Stimulated activated CD4-positive, alpha-beta T cell treated with anti-CD3 and anti-CD28 coated beads, Interleukin-15, amount 100 ng/mL, for 1 hour (primary cell): ENCODE measurements at places on chromosomes 7 and 10.

DNA sequence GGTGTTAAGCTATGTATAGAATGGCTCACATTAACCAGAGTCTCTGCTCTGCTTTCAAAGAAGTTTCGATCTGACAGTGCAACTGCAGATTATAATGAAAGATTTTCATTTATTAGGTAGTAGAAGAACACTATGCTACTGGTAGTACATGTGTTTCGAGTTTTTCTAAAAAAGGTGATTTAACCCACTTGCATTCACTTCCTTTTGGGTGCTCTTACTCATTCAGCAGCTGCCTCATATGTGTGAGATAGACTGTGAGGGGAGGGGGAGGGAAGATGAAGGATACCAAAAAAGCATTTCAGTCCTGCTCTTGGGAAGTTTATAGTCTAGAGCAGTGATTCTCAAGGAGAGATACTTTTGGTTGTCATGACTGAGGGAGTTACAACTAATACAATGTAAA, 20.4 kb downstream of the PLEKHA8 start:
- DNase-seq, result no peak

GRCh38 chr7:134750083-134751062, 29.1 kb upstream of the CALD1 start:
- peak; percentile 10 for DNase-seq

- DNase-seq, result no peak
These were observed 6.3 kb downstream of the TMEM60 start for GRCh38 chr7:77791956-77792355.

DNA sequence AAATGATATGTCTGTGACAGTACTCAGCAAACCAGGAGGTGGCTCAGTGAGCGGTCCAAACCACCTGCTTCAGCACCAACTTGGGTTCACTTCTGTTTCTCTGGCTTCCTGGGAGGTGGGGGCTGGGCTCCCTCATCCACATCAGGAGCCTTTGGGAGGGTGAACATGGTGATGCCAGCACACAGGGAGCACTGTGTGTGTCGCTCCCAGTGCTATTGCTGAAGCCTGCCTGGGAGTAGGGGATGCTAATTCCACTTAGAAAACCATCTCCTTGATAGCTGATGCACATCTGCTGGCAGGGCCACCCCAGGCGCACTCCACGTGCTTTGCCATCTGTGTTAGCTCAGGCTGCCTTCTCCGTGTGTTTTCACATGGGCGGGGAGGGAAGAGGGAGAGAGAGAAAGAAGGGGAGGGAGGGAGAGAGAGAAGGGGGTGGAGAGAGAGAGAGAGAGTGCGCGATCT, 58.0 kb downstream of the RAMP3 start:
- no peak for DNase-seq

GRCh38 chr7:102208826-102209225, 77.8 kb upstream of the SH2B2 start:
- no peak for DNase-seq

- DNase-seq, result no peak
These were observed 64.5 kb upstream of the GDF10 start for GRCh38 chr10:47235484-47235883.

GRCh38 chr7:17952387-17952786, 12.1 kb upstream of the SNX13 start:
- no peak for DNase-seq

DNA sequence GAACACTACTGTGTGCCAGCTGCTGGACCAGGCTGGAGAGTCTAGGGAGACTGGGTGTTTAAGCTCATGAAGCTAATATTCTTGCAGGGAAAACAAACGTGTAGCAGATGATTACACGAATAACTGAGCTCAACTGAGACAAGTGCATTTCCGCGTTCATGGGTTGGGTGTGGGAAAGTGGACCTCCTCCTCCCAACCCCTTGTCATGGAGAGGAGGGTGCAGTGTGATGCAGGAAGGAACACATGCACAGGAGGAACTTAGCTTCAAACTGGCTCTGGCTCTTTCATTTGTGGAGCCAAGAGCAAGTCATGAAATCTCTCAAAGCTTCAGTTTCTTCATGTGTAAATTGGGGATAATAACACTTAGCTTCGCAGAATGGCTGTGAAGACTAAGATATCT, 204.3 kb downstream of the ARHGAP12 start:
- DNase-seq, result no peak

GRCh38 chr7:148264933-148265557, 325.5 kb upstream of the C7orf33 start:
- no peak for DNase-seq

GRCh38 chr10:90849956-90850749, 7.7 kb downstream of the HTR7 start:
- DNase-seq, result no peak

DNA sequence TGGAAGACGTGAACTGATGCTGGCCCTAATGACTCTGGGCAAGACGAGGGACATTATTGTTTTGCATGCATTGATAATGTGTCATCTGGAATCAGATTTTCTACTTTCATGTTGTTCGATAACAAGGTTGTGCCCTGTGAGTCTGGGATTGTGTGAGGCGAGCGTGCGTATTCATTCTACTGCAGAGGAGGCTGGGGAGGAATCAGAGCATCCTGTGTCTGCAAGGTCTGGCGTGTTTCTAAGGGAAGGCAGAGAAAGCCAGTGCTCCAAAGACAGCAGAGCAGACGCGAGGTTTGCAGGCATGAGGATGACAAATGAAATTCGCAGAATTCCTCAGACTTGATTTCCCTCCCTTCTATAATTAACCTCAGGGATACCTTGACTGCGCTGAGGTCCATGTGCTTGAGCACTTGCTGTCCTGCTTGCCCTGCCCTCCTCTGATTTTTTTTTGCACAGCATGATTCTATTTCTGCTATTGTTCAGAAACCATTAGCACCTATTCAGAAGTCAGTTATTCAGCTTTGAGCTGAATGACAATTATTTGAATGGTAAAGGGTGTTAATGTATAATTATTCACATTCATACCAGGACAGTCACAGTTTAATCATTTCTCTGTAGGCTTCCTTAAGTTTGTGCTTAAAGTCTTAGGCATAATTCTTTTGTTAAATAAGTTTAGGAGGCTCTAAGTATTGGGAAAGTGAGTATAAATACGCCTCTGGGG, 233.6 kb downstream of the EBF3 start:
- DNase-seq, result no peak

DNA sequence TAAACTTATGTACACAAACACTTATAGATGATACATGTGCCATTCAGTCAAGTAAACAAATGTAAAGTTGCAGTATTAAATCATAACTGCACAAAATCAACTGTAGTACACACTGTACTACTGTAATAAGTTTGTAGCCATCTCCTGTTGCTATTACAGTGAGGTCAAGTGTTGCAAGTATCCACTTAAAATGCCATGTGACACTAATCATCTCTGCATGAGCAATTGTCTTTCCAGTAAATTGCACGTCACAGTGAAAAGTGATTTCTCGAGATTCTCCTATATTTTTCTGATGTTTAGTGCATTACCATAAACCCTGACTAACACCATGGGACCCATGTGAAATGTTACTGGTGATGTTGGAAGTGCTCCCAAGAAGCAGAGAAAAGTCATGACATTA, 293.3 kb upstream of the SP4 start:
- no peak for DNase-seq

DNA sequence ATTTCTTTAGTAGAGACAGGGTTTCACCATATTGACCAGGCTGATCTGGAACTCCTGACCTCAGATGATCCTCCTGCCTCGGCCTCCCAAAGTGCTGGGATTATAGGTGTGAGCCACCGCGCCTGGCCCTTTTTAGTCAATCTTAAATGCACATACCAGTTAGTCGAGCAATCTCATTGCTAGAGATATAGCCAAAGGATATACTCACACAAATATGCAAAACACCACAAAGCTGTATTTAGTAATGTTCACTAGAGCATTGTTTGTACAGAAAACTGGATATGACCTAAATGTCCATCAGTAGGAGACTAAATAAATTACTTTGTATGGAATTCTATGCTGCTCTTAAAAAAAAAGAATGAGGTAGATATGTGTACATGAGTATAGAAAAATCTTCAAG, 24.5 kb upstream of the IL6 start:
- no peak for DNase-seq

DNA sequence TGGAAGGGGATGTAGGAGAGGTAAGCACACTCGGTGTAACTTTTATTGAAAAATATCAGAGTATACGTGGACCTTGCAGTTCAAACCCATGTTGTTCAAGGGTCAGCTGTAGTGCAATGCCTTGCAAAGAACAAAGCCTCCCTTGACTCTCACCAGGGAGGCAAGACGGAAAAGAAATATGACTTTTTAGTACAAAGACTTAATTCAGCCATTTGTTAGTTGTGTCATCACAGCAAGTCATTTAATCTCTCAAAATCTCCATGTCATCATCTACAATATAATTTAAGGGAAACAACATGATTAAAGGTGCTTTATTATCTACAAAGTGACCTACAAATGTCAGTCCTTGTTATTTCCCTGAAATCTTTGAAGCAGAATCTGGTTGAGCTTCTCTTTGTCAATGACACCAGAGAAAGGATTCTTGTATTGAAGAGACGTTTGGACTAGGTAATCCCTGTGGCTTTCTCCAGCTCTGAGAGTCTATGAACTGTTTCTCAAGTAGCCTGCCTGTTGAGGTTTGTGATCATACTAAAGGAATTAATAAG, 502.8 kb downstream of the REEP3 start:
- DNase-seq, result no peak

- DNase-seq, result no peak
These were observed 149.8 kb upstream of the PCBD1 start for GRCh38 chr10:71038091-71038633.

- no peak for DNase-seq
These were observed 166.0 kb downstream of the RNF216 start for GRCh38 chr7:5615190-5616070.

DNA sequence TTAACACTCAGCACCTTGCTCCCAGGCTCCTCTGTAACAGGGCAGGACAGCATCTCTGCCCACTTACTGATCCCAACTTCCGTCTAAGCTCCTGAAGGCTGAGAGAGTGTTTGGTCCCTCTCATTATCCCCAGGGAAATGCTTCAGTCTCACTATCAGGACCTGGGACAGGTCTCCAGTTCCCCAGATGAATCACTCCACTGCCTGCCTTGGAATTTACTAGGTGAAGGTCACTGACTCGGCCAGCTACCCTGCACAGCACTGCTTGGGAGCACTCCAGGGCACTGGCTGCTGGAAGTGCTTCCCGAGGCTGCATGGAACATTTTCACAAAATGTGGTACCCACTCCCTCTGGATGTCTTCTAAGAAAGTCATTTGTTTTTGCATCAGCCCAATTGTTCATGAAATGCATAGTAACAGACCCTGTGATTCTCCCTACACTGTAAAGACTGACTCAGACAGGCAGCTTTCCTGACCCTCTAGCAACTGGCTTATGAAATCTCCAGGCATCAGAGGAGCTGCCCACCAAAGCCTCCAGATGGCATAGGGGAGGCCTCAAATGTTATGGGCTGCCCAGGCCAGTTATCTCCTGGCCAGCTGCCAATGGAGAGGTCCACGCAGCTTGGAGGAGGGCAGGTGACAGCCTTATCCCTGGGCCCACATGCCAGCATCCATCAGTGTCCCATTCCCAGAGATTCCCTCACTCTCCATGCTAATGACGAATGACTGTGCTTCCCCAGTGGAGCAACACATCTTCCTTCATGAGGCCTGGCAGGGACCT, 89.1 kb downstream of the GFRA1 start:
- no peak for DNase-seq

- no peak for DNase-seq
These were observed 56.7 kb downstream of the OSBPL3 start for GRCh38 chr7:24923172-24923865.

DNA sequence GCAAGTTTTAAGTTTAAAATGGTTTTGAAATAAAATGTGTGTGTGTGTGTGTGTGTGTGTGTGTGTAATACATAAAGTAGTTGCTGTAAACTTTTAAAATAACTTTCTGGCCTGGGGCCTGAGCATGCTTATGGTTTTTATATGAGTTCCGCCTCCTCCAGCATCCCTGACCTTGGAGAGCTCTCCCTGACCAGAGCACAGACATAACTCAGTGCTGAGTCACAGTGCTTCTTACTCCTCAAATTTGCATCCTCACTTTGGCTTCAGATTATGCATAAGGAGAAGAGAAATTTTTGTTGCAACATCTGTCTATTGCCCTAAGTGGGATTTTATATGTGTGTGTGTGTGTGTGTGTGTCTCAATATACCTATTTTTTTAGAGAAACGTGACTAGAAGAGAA, 200.8 kb downstream of the ELMO1 start:
- DNase-seq, result no peak

- no peak for DNase-seq
These were observed 376.1 kb upstream of the CHRM2 start for GRCh38 chr7:136492366-136492765.

DNA sequence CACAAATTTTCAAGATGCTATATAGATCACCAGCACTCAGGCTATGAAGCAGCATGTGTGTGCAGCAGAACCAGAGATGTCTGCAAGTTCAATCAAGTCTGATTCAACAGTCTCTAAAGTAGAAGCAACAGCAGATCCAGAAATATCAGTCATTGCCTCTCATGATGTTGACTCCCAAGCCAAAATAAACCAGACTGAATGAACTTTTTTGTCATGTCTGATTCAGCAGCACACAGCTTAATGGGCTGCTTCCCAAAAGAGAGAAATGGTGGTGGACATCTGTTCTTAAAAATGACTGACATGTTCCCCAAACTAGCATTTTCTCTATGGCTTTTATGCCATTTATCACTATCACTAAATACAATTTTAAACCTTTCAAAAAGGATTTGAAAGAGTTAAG, 53.8 kb downstream of the TMEM26 start:
- DNase-seq, result no peak

DNA sequence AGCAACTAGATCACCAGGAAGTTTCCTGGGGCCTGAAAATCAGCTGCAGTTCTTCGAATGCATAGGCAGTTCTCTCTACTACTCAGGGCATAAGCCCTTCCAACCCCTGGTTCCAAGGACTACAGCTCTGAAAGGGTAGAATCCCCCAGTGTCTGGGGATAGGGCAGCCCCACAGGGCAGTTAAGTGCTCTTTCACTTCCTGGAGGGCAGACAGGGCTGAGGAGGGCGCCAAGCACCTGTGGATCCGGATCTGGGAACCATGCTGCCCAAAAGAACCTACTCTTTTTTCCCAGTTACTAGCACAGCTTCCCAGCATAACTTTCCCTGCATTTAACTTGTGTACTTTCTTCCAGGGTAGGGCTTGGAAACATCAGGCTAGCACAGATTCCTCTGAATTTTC, 41.1 kb downstream of the CXCL12 start:
- no peak for DNase-seq

DNA sequence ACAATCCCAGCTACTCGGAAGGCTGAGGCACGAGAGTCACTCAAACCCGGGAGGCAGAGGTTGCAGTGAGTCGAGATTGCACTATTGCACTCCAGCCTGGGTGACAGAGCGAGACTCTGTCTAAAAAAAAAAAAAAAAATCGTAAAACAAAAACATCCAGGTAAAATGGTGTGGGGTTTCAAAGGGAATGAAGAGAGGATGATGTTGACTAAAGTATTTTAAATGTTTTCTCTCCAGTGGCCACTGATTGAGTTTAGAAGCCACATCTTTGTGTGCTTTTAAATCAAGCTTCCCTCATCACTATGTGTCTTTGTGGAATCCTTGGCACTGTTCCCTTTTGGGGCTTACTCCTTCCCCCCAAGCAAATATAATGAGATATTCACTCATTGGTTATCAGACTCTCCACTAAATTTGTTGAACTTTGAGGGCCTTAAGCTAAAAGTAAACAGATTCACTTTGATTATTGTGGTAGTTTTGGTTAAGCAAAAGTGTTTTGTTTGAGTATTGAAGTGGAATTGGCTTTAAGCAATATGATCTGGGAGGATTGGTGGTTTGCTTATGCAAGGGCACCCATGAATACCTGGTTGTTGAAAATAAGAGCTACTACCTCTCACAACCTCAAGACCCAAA, 162.9 kb downstream of the CDK14 start:
- no peak for DNase-seq

- DNase-seq, result no peak
These were observed 233.0 kb upstream of the MKLN1 start for GRCh38 chr7:131094685-131095084.

GRCh38 chr7:68364886-68365625, 1233.2 kb upstream of the AUTS2 start:
- no peak for DNase-seq
